Dorsolateral prefrontal cortex (tissue), 122 donors: ENCODE measurements at places on chromosomes 1 and 21.

DNA sequence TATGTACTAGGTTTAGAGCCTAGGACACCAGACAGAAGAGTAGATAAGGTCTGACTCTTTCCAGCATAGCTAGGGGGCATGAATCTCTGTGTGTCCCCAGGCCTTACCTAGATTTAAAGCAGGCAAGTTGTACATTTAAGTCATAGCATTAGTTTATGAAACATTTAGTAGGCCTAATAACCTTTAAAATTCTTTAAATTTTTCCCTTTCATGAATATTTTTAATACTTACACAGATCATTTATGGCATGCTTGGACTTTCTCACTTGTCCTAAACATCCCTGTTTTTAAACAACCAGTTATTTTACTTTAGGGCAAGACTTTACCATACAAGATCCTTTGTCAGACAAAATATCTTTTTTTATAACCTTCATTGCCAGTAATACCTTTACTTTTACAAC lies 258.4 kb upstream of the ZRANB2 start:
- DNase-seq = no peak

GRCh38 chr1:57164584-57164983 lies 198.8 kb upstream of the C8B start:
- no peak for DNase-seq

- DNase-seq = no peak
Observed at GRCh38 chr1:71232166-71232763, 151.4 kb upstream of the ZRANB2 start.

GRCh38 chr1:246108278-246108925 lies 398.7 kb downstream of the SMYD3 start:
- DNase-seq = no peak

GRCh38 chr1:209648931-209649776 lies 3.1 kb downstream of the LAMB3 start:
- no peak for DNase-seq

GRCh38 chr1:33010932-33011731 lies 25.6 kb downstream of the AK2 start:
- no peak for DNase-seq

- DNase-seq = peak; percentile 36
Observed at GRCh38 chr1:181089676-181090544, 1.4 kb downstream of the IER5 start.

- DNase-seq = no peak
Observed at GRCh38 chr1:201877877-201878401, 10.8 kb upstream of the SHISA4 start.

- DNase-seq = no peak
Observed at GRCh38 chr21:34754690-34755647, 86.2 kb downstream of the CLIC6 start.
